ENCODE measurements at places on chromosomes 6 and 20. TPM values are rescaled to one million over a fixed set of nuclear protein-coding genes. Genes with fewer than 3 reads are reported as not detected.
A peak's percentile ranks its signal among the peaks of the same experiment; 100 is the strongest.

- DNase-seq = no peak
Measured at GRCh38 chr6:146014233-146014632, 14.6 kb upstream of the GRM1 start.

DNA sequence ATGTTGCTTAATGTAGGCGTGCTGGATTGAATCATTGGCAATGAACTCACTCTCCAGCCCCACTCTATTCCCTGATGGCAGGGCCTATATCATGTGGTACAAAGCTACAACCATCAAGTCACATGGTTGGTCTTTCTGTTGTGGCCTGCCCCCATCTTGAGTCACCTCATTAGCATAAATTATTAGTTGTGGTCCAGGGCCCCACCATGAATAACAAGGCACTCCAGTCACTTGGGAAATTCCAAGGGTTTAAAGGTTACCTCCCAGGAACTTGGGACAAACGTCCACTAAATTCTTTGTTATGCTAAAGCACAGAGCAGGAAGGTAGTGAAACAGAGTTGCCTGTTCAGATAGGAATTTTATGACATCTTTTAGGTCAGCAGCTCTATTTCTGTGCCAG lies 193.7 kb downstream of the SLC35F1 start:
- no peak for DNase-seq

- no peak for DNase-seq
Measured at GRCh38 chr6:131058236-131058635, 4.8 kb downstream of the EPB41L2 start.

GRCh38 chr6:95084867-95085266 lies 492.5 kb upstream of the MANEA start:
- no peak for DNase-seq

- no peak for DNase-seq
Measured at GRCh38 chr20:45866454-45866853, 9.0 kb downstream of the ZSWIM3 start.

MAP3K4 gene
- polyA plus RNA-seq = 12.3 TPM

- no peak for DNase-seq
Measured at GRCh38 chr6:160137989-160138835, 16.6 kb downstream of the SLC22A1 start.

DNA sequence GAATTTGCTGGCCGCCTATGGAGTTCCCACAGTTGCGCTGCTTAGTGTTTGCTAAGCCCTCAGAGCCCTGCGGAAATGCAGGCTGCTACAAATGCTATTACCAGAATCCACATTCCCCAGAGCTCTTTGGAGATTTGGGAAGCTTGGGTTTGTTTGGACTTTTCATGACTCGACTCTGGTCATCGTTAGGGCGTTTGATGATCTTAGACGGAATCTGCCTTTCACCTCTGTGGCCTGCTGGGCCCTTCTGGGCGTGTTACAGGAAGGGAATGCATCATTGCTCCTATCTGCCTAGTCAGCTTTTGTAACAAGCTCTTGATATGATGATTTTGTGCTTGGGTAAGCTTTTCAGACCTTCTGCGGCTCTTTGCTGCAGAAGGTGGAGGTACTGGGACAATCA lies 50.8 kb downstream of the EYA2 start:
- no peak for DNase-seq

DNA sequence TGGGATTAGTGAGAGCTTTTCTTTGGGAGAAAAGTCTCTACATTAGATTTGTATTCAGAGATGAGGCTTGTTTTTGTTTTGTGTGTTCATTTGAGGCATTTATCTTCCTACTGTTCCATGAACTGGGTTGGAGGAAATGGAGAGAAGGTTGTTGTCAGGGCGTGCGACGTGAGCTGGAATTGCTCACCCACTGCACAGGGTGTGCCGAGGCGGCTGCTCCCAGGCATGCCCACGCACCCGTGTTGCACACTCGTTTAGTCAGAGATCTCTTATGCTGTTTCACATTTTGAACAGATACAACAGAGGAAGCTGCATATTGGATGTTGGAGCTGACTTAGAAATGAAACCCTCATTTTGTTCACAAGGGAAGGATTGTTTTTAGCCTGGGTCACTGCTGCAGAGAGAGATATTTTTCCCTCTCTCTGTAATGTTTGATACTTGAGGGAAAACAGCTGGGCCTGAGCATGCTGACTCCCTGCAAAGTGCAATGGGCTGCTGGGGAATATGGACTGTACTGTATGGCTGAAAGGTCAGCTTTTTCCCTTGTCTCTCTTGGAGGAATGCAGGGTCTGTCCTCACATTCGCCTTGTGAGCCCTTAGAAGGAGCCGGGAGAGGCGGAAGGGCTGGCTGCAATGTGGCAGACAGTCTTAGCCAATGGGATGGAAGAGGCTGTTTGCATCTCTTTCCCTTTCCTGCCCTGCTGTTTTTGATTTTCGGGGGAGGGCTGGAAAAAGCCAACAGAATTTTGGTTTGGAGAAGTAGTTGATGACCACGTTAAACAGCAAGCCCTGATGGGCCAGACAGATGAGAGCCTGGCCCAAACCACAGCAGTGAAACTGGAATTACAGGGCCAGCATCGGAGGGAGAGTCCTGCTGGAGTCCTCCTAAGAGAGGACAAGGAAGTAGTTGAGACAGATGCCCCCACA lies 170.8 kb downstream of the SASH1 start:
- peak; percentile 62 for DNase-seq

DNA sequence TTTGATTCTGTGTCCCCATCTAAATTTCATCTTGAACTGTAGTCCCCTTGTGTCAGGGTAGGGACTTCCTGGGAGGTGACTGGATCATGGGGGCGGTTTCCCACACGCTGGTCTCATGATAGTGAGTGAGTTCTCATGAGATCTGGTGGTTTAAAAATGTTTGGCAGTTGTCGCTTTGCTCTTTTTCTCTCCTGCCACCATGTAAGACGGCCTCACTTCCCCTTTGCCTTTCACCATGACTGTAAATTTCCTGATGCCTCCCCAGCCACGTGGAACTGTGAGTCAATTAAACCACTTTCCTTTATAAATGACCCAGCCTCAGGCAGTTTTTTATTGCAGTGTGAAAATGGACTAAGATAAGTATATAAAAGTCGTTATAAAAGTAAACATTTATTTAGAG lies 80.5 kb upstream of the SGK1 start:
- no peak for DNase-seq

DNA sequence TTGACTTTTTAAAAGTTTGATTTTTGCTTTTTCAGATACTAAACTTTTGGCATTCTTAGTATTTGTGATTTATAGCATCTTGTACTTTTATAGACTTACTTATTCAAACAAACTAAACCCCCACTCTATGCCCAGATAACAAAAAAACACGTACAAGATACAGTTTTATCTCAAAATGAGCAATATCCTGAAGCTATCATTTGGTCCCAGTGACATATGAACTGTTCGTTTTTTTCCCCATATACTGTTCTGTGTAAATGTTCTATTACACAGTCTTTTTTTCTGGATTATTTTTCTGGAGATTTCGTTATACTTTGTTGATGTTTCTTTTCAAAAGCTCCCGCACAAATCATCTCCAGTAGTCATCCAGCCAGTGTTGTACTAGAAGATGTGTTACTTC lies 27.3 kb upstream of the SERINC3 start:
- DNase-seq = no peak

GRCh38 chr6:133047706-133048105 lies 193.5 kb upstream of the EYA4 start:
- no peak for DNase-seq

- no peak for DNase-seq
Measured at GRCh38 chr6:34393191-34393965, 909 bp upstream of the NUDT3 start.

DNA sequence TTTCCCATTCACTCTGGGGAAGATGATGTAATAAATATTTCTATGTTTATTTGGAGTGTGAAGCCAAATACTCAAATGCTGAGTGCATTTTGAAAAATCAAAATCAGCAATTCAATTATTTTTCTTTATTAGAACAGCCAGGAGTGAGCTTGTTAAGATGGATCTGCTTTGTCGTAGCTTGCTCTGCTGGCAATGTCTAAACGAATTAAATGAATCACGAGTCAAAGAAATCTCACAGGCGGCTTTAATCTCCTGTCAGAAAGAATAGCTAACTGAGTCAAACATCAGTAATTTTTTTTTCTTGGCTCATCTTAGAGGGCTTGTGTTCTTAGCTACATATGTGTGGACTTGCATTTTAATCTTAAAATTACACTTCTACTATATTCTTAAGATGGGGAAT lies 100.2 kb upstream of the HMGN3 start:
- no peak for DNase-seq

DNA sequence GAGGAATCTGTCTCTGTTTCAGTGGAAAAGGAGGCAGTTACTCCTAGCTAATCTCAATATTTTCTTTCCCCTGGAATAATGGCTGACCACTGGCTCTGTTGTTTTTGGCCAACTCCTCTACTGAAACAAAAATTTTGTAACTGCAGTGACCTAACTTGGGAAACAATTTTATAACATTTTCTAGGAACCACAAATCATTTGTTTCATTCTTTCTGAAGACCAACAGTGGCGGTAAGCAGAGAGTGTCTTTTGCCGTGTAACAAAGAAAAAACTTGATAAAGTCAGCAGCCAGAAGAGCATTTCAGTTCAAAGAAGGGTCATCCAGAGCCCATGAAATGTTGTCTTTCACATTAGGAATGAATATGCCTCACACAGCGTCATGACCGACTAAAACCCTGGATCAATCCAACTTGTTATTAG lies 11.8 kb upstream of the BFSP1 start:
- peak; percentile 49 for DNase-seq

COL9A3 gene
- 9.8 TPM for polyA plus RNA-seq

- DNase-seq = no peak
Measured at GRCh38 chr20:1841554-1842140, 53.6 kb upstream of the SIRPA start.

GRCh38 chr20:49284818-49285217 lies 7.0 kb upstream of the ZNFX1 start:
- no peak for DNase-seq

- no peak for DNase-seq
Measured at GRCh38 chr6:47111685-47112084, 69.6 kb upstream of the ADGRF1 start.

MPIG6B gene
- 0.62 TPM for polyA plus RNA-seq

DNA sequence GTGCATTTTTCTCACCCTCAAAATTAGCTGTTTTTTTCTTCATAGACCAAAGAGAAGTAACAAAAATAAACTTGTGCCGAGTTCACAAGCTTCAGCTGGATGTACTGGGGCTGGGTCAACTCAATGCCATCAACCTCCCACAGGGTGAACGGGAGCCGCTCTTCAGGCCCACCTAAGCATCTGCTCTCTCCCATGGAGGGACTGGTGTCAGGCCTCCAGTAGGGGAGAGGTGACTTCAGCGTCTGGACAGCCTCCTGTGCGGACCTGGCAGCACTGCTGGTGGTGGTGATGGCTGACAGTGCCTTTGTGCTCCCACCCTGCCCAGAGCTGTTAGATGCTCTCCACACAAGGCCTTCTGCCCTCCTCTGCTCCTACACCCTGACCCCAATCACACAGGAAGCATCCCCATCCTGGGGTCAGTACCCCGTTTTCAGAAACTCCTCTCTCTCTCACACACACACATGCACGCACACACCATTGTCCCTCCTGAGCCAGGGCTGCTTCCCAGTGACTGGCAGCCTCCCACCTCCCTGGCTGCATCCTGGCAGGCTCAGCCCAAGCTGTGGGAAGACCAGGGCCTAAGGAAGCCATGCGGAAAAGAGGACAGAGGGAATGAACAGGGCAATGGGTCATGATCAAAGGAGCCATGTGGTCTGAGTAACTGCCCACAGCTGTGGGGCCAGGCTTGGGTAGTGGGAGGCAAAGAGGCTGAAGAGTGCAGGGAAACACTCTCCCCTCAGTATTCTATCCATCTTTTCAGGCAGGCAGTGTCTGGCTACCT lies 17.7 kb downstream of the CST8 start:
- no peak for DNase-seq

- no peak for DNase-seq
Measured at GRCh38 chr20:9903048-9903655, 64.3 kb upstream of the PAK5 start.

- no peak for DNase-seq
Measured at GRCh38 chr20:46331611-46332361, 23.5 kb upstream of the CDH22 start.

- DNase-seq = no peak
Measured at GRCh38 chr20:51127713-51128112, 104.8 kb upstream of the KCNG1 start.

GRCh38 chr6:33993091-33993490 lies 152.8 kb downstream of the GRM4 start:
- no peak for DNase-seq

DNA sequence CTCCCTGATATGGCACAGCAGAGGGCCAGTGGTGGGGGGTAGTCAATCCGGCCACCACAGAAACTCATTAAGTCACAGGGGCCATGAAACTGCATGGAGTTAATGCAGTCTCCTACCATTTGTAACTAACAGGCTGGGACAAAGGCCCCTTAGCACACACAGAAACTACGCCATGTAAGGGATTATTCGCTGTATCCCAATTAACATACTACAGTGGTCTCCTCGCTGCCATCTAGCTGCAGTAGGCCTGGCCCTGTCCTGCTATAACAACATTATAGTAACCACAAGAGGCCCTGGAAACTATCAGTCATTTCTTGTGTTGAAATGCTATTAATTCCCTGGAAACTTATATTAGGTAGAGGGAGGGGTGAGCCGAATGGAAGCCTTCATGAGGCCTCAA lies 72.3 kb upstream of the CCN2 start:
- DNase-seq = no peak

GRCh38 chr6:158911746-158912480 lies 88.1 kb downstream of the RSPH3 start:
- no peak for DNase-seq

DNA sequence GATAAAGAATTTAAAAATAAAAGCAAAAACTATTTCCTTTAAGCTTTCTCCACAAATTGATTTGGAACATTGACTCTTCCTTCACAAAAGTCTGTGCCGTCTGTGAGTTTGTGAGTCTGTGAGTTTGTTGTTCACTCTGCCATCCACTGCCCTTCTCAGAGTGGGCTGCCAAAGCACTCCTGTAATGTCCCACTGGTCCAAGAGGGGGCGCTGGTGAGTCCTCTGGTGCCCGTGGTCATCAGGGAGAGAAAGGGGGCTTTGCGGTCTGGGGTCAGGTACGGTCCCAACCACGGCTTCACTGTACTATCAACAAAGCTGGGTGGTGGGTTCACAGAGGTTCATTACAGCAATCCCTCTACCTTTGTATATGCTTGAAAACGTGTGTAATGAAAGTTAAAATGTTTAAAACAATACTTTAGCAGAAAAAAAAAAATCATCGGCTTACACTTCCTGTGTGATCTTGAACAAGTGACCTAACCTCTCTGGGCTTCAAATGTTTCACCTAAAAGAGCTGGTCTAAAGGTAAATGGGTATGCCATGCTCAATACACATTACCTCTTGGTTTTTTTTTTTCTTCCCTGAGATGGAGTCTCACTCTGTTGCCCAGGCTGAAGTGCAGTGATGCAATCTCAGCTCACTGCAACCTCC lies 5.6 kb upstream of the ANKRD60 start:
- no peak for DNase-seq

LKAAEAR1 gene
- polyA plus RNA-seq = 0.48 TPM

- DNase-seq = no peak
Measured at GRCh38 chr6:101276066-101276465, 117.4 kb upstream of the GRIK2 start.

GRCh38 chr6:35282472-35282871 lies 15.1 kb upstream of the DEF6 start:
- DNase-seq = no peak

GRCh38 chr20:50120935-50121693 lies 8.2 kb upstream of the UBE2V1 start:
- no peak for DNase-seq

Measured in urinary bladder (tissue), 4 donors.